Caudate nucleus (tissue), 63 donors: ENCODE measurements at places on chromosomes 5 and 9.
A peak's percentile ranks its signal among the peaks of the same experiment; 100 is the strongest.

DNA sequence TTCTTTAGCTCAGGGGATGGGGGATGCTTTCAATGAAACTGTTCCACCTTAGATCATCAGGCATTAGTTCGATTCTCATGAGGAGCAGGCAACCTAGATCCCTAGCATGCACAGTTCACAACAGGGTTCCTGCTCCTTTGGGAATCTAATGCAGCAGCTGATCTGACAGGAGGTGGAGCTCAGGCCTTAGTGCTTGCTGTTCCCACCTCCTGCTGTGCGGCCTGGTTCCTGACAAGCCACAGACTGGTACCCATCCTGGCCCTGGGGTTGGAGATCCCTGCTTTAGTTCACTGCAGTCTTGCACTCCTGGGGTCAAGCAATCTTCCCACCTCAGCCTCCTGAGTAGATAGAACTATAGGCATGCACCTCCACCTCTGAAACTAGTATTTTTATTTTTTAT is 1369.8 kb upstream of the NUDT12 start:
- no peak for DNase-seq

GRCh38 chr9:91172329-91172728 is 189.4 kb downstream of the AUH start:
- no peak for DNase-seq

GRCh38 chr9:78006734-78007133 is 24.9 kb downstream of the GNAQ start:
- DNase-seq = no peak

GRCh38 chr5:13934921-13935320 is 9.6 kb downstream of the DNAH5 start:
- no peak for DNase-seq

GRCh38 chr9:113774963-113775362 is 101.1 kb upstream of the ZNF618 start:
- DNase-seq = no peak

DNA sequence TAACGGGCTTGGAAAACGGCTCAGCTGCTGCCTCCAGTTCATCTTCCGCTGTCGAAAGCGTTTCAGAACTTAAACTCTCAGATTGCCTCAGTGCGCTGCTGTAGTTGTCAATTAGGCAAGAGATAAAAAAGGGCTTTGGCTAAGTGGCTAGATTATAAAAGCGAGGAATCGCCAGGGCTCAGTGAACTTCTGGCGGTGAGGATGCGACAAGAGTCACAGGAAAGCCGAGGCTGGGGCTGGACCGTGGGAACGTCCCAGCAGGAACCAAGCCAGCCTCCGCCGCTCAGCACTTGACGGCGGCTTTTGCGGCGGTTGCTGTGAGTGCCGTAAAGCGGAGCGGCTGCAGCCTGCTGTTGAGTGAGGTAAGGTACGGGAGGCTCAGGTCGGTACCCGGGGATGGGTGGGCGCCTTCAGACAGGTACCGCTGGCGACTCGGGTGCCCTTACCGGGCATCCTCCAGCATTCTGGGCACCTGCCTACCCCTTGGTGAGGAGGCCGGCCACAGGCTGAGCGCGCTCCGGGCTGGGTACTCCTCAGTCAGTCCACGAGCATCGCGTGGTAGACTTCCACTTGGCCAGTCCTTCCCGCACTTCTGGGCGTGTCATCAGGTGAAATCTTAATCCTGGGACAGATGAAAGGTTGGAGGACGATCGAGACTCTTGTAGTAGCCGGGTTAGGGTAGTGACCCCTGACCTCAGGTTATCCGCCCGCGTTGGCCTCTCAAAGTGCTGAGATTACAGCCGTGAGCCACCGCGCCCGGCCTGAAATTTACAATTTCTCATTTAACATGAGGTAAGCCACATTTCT is at the start of gene FKTN:
FKTN (plus strand) TSS at position 328 of the 807 bp plus-strand sequence. CDS start 16,902 bp downstream, outside the sequence.
- peak; percentile 67 for DNase-seq

- no peak for DNase-seq
These were observed 417.5 kb downstream of the EFNA5 start for GRCh38 chr5:107253246-107253645.

DNA sequence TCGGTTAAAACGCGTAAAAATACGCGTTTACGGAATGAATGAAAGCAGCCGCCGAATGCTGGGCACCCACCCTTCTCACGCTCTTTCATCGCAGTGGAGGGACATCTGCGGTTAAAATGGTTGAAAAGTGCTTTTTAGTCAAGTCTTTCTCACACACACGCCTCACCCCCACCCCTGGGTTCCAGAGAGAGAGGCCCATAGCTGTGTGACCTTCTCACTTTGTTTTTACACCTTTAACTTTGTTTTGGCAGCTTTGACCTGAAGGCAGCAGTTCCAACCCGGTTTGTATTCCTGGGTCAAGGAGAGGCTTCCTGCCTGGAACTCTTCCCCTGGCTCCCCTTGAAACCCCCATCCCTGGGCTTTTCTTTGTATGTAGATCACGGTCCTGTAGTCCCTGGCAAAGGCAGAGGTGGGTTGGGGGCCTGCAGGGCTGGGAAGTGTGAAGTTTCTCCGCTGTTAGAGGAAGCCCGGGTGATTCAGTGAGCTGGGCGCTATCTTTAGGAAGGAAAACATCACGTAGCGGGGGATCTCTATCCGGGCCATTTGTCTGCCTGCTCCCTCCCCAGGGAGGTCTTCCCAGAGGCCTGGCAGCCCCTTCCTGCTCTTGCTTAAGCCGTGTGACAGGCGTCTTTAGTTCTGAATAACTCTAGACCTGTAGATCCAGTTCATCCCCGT is 29.6 kb downstream of the SPRY4 start:
- no peak for DNase-seq

DNA sequence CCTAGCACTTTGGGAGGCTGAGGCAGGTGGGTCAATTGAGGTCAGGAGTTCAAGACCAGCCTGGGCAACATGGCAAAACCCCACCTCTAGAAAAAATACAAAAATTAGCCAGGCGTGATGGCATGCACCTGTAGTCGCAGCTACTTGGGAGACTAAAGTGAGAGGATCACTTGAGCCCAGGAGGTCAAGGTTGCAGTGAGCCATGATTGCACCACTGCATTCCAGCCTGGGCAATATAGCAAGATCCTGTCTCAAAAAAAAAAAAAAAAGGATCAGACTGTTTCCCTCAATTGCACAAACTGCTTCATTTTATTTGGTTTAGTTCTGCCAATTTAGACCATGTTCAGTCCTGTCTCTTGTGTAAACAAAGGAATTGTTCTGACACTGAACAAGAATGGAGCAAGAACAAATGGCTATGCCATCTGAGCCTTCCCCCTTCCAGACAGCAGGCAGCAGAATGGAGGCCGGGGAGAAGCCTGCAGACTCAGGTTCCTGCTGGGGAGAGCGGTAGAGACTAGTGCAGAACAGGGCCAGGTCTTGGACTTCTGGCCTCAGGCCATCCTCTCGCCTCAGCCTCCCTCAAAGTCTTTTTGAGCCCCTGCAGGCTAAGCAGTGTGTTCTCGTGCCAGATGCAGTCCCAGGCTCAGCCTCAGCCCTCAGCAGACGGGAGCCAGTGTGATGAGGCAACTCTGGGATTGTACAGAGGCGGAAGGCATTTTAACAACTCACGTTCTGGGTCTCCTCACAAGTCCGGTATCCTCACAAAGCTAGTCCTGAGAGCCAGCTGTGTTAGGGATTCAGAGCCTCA is 18.2 kb downstream of the HNRNPH1 start:
- no peak for DNase-seq

DNA sequence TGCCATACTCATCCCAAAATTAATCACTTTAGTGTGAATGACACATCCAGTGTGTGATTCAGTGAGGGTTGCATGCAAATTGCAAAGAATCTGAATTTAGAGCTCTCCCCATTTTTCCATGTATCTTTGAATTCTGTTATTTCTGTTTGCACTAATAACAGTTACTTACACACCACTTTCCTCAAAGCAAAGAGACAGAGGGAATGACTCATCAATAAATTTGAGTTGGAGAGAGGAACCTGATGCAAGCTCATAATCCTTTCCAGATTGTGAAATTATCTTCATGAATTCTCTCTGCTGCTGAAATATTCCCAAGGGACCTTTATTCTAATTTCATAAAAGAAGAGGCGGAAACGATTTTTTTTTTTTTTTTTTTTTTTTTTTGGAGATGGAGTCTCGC is 204.8 kb downstream of the CDH9 start:
- no peak for DNase-seq

- no peak for DNase-seq
These were observed 216.3 kb downstream of the TTLL11 start for GRCh38 chr9:121876658-121877271.

DNA sequence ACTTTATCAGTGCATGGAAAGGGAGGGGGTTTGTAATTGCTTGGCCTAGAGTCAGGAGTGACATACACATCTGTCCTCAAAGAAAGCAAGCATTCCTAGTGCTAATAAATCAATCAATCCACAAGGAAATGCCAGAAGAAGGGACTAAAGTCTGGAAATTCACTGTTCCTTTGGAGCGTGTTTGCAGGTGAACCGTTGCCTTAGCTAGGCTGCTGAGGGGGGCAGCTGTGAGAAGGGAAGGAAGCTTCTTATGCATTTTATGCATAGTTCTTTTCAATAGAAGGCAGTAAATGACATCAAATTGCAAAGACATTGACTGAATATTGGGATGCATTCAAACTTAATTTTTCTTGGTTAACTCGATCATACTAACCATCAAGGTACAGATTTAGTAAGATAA is 1092.5 kb upstream of the SEMA6A start:
- DNase-seq = no peak

GRCh38 chr9:138061631-138062030 is 184.0 kb downstream of the CACNA1B start:
- no peak for DNase-seq

- DNase-seq = no peak
These were observed 339.9 kb downstream of the ADGRV1 start for GRCh38 chr5:90898326-90899013.

- no peak for DNase-seq
These were observed 33.1 kb downstream of the APTX start for GRCh38 chr9:32968101-32969011.

GRCh38 chr9:138045541-138046490 is 168.2 kb downstream of the CACNA1B start:
- no peak for DNase-seq

DNA sequence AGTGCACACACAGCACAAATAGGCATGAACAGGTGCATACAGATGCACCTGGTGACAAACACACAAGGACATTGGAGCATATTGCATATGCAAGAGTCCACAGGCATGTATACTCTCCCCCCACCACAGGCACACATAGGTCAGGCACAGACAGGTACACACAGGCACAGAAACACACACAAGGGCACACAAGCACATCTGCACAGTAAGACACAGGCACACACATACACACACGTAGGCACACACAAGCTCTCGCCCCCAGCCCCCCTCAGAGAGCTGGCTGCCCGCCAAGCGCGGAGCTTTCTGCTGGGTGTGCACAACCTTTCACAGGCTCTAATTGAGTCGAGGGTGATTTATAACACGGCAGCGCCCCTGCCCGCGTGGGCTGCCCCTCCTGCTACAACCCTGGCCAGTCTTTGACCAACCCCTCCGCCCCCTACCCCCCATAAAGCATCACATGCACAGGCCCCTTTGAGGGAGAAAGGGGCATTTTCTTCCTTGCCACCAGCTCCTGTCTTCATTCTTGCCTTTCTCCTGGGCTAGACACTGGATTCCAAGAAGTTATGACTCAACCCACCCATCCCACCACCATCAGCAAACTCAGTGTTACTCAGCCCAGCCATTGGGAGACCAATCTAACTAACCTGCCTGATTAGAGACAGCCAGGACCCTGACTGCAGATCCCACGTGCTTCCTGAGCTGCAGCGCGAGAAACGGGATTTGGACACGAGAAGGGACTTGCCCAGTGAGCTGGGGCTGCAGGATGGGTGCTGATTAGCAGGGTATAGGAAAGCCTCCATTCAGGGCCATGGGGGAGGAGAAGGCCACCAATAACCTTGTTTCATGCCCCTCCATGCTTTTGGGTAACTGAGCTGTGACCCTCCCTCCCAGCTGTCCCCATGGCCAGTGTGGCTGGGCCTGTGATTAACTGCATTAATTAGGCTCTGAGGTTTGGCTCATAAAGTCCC is 42.8 kb upstream of the PSD2 start:
- DNase-seq = no peak

- no peak for DNase-seq
These were observed 281.7 kb upstream of the TRPM3 start for GRCh38 chr9:71403106-71403505.

GRCh38 chr5:90690307-90690706 is 131.7 kb downstream of the ADGRV1 start:
- no peak for DNase-seq

DNA sequence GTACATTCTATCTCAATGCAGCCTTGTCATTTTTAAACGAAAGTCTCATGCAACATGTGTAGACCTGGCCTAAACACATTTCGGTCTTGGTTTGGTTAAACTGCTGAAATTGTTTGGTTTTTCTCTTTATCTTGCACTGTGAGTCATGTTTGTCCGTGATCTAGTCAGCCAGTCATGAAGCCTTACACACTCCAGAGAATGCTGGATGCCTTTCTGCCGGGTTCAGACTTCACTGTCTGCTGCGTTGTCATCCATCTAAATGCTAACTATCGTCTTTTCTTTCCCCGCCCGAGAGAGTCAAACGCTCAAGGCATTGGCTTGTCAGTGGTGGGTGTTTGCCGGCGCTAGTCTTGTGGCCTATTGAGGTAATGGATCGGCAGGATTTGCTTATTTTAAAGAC is 1194.6 kb upstream of the WWC1 start:
- no peak for DNase-seq

DNA sequence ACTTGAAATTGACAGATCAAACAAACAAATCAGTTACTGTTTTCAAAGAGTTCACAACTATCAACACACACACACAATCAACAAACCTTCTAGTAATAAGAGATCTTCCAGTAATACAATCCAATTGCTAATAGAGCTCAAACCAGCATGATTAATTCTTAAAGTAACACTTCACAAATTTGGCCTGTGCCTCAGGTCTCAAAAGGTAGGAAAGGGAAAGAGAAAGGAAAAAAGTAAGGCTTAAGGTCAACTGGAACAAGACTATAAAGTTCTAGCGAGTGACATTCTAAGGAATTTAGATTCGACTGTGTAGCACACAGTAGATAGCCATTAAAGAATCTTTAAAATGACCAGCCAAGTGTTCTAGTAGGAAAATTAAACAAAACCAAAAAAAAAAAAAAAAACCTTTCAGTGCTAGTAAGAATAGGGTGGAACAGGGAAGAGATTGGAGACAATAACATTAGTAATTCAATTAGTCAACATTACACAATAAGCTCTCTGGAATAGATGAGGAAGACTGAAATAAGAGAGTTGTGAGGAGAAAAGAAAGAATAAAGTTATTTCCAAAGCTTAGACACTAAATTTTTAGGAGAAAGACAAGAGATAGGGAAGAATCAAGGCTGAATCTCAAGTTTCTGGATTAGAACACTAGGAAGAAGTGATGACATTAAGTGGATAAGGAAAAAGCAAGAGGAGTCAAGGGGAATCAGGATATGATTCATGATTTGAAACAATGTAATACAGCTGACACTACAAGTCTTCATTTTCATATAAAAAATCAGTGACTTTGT is 86.1 kb downstream of the FBXL17 start:
- no peak for DNase-seq

- no peak for DNase-seq
These were observed 21.9 kb downstream of the ARRDC3 start for GRCh38 chr5:91361055-91361701.

- no peak for DNase-seq
These were observed 16.7 kb downstream of the ERAP1 start for GRCh38 chr5:96790961-96791504.

GRCh38 chr5:144504929-144505577 is 334.4 kb downstream of the KCTD16 start:
- no peak for DNase-seq

- no peak for DNase-seq
These were observed 33.3 kb upstream of the RORB start for GRCh38 chr9:74463825-74464224.
